Central memory CD8-positive, alpha-beta T cell (primary cell): ENCODE measurements at places on chromosomes 6 and 20.

DNA sequence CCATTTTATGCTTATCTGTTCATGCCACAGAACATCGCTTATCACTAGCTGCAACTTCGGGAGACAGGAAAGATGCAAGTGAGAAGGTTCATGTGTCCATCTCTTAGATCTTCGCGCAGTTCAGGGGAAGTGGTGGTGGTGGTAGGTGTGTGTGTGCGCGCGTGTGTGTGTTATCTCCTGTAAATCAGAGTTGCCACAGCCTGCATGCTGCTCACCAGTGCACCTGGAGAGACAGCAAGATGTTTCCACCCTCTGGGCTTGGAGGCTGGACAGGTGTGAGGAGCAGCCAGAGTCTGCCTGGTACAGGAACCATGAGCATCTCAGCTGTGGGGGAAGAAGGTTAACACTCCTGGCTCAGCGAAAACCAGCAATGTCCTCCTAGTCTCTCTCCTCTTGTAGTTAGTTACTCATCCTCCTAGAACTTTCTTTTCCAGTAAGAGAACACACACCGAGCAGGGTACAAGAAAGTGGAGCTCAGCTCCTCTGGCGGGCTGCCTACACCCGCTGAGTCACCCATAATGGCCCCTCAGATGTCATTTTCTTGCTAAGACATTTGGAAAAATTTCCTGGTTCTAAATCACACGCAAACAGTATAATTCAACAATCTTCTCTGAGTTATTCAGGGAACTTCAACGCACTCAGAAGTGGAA lies 5.1 kb upstream of the TUBB1 start:
- no peak for DNase-seq
- H3K27me3 ChIP-seq: no peaks in the 10 kb centered on the region

GRCh38 chr6:112016320-112016719 lies 37.6 kb upstream of the CCN6 start:
- no peak overlapping the region for H3K27ac ChIP-seq
- H3K36me3 ChIP-seq: no peaks in the 10 kb centered on the region
- DNase-seq: no peak

- H3K4me1 ChIP-seq: peaks cover 29% of the 10 kb centered on the region
- DNase-seq: no peak
- H3K36me3 ChIP-seq: peaks cover 1% of the 10 kb centered on the region
- no peaks in the 10 kb centered on the region for H3K27me3 ChIP-seq
- H3K4me3 ChIP-seq: no peak overlapping the region
Observed at GRCh38 chr6:20678831-20679352, 144.6 kb downstream of the CDKAL1 start.

- H3K27ac ChIP-seq: peak overlapping the region; percentile 77
- no peaks in the 10 kb centered on the region for H3K27me3 ChIP-seq
- H3K4me3 ChIP-seq: peak overlapping the region; percentile 8
Observed at GRCh38 chr6:149234051-149234962, 83.2 kb upstream of the TAB2 start.

DNA sequence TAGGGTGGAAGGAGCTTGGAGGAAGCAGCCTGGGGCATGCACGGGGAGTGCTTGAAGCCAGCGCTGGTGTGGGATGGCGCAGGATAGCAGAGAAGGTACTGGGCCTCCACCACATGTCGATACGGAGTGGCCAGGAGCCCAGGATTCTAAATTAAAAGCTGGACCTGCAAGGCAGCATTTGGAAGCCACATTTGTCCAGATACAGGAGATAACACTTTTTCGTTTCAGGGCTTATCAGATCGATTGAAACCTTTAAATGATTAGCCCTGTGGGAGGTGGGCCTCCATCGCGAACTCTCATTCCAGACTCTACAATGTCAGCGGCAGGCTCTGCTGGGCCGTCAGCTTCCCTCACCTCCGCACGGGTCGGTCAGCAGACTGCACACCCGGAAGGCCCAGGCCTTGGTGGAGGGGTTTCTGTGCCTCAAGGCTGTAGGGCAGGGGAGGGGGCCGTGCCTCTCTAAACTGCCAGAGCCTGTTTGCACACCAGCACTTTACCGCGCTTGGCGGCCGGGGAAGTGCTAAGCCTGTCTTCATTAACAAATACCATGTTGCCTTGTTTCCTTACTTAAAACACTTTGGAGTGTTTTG lies 17.9 kb downstream of the EDN3 start:
- H3K36me3 ChIP-seq: no peaks in the 10 kb centered on the region
- no peak overlapping the region for H3K4me3 ChIP-seq
- no peak overlapping the region for H3K27ac ChIP-seq
- no peak for DNase-seq
- H3K27me3 ChIP-seq: peaks cover 38% of the 10 kb centered on the region

DNA sequence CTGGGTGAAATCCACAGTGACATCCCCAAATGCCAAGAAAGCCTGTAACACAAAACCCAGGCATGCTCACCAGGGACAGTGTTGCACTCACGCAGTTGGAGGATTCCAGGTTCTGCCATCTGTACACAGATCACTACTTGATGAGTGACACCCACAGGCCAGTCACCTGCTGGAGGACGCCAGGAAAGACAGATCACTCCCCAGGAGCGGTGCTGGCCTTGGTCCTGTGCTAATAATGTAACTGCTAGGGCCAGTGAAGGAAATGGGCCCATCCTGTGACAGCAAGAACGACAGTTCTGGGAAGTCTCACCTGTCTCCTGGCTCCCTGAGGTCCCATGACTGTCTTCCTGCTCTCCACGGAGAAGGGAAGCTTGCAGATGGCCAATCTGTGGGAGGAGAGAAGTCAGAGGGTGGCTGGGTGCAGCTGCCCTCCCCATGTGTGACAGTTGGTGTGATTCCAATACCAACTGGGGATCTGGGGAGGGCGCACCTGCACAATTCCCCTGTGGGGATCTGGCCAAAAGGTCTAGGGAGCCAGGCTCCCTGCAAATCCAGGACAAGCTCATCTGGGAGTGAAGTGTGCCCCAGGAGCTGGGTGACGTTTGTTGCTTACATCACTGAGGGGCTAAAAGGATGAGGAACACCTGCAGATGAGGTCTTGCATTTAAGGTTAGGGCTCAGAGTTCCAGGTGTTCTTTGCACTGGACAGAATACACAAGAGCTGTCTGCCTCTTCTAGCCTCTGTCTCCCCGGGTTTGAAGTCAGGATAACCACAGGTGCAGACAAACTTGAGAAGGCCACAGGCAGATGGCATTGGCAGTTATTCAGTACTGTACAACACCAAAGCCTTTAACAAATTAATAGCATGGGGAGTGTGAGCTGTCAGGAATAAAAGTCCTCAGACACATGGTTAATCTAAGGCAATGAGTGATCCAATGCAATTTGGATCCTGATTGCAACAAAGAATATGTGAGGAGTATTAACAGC lies 10.3 kb downstream of the ZNF337 start:
- peaks cover 31% of the 10 kb centered on the region for H3K36me3 ChIP-seq
- no peaks in the 10 kb centered on the region for H3K27me3 ChIP-seq
- H3K4me3 ChIP-seq: no peak overlapping the region
- peaks cover 24% of the 10 kb centered on the region for H3K4me1 ChIP-seq
- no peak overlapping the region for H3K27ac ChIP-seq
- no peak for DNase-seq

DNA sequence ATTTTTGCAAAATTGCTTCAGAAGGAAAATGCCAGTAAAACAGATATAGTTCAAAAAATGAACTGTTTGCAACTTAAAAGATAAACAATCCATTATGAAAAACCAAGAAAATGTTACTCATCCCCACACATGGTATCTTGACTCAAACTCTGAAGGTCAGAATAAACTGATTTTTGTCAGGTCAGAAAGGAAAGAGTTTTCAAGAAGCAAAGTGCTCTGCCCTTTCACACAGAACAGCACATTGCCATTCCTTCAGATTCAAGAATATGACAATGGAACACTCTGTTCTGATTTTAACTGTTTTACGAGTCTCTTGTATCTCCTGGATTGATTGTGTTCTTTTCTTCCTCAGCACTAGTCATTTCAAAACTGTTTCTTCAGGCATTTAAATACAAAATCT lies 33.8 kb upstream of the NT5E start:
- no peaks in the 10 kb centered on the region for H3K36me3 ChIP-seq
- H3K27me3 ChIP-seq: peaks cover 35% of the 10 kb centered on the region
- H3K27ac ChIP-seq: no peak overlapping the region
- peaks cover 7% of the 10 kb centered on the region for H3K4me1 ChIP-seq

GRCh38 chr6:25899580-25900408 lies 25.8 kb upstream of the SLC17A3 start:
- peaks cover 20% of the 10 kb centered on the region for H3K27me3 ChIP-seq
- peaks cover 2% of the 10 kb centered on the region for H3K36me3 ChIP-seq
- no peak overlapping the region for H3K4me3 ChIP-seq
- no peak overlapping the region for H3K27ac ChIP-seq
- no peak for DNase-seq
- no peaks in the 10 kb centered on the region for H3K4me1 ChIP-seq

DNA sequence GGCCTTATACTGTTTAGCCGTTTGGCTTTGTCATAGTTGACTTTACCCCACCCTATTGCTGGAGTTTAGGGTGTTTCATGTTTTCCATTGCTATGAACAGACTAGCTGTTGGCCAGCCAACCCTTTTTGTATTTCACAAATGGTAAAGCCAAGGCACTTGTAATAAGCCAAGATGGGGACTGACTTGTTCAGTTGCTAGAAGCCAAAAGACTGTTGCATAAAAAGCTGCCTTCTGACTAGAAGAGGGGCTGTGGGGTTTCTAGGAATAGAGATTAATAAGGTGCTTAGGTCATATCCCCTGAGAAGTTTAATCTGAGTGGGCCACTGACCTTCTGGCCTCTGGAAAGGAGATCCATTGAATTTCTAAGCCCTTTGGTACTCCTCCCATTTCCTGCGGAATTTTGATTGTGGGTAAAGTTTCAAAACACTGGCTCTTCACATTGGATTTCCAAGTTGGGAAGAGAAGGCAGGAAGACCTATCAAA lies 211.1 kb downstream of the PLCB4 start:
- no peaks in the 10 kb centered on the region for H3K4me1 ChIP-seq
- no peak for DNase-seq
- H3K4me3 ChIP-seq: no peak overlapping the region
- no peaks in the 10 kb centered on the region for H3K27me3 ChIP-seq
- no peaks in the 10 kb centered on the region for H3K36me3 ChIP-seq

- peaks cover 14% of the 10 kb centered on the region for H3K36me3 ChIP-seq
- H3K27ac ChIP-seq: peak overlapping the region; percentile 64
- H3K27me3 ChIP-seq: no peaks in the 10 kb centered on the region
- peaks cover 54% of the 10 kb centered on the region for H3K4me1 ChIP-seq
- peak overlapping the region; percentile 88 for H3K4me3 ChIP-seq
Observed at GRCh38 chr6:2244261-2245102, 923 bp downstream of the GMDS start.

- H3K4me3 ChIP-seq: no peak overlapping the region
- no peak overlapping the region for H3K27ac ChIP-seq
- H3K4me1 ChIP-seq: no peaks in the 10 kb centered on the region
- H3K36me3 ChIP-seq: no peaks in the 10 kb centered on the region
- no peak for DNase-seq
- peaks cover 30% of the 10 kb centered on the region for H3K27me3 ChIP-seq
Observed at GRCh38 chr20:52789716-52790115, 182.4 kb upstream of the TSHZ2 start.
